ENCODE measurements at places on chromosomes 2 and 18.
A peak's percentile ranks its signal among the peaks of the same experiment; 100 is the strongest.

DNA sequence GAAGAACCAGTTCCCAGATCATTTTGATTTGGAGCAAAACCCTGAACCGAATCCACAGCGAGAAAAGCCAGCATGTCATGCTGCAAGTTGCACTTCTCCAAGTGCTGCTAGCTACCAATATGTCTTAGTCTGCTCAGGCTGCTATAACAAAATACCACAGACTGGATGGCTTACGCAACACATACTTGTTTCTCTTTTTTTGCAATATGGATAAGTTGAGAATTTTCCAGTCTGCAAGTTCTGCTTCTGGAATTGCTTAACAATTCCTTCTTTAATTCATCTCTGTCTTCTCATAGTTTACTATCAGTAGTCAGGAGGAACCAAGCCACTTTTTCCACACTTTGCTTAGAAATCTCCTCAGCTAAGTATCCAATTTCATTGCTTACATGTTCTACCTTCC, 105.9 kb upstream of the RBBP8 start:
- DNase-seq, result no peak

- DNase-seq, result no peak
Measured at GRCh38 chr2:157971702-157972101, 95.6 kb upstream of the ACVR1 start.

GRCh38 chr2:71500426-71501079, 47.2 kb downstream of the DYSF start:
- no peak for DNase-seq

- no peak for DNase-seq
Measured at GRCh38 chr2:191025135-191025534, 11.2 kb upstream of the STAT1 start.

DNA sequence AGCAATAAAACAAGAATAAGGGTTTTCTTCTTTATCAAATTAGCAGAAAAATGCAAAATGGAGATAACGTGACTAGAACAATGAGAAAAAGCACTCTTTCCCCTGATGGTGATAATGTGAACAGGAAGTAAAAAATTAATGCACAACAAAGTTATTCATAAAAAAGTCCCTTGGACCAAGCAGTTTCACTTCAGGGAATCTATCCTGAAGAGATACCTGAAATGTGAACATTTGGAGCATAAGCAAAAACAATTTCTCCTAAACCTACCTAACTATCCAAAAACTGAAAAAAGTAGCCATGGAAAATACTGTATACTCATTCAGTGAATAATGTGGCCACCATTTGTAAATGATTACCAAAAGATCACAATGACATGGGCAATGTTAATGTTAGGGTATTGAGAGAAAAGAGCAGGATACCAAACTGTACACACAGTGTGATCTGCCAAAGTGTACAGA, 48.7 kb downstream of the TRIP12 start:
- DNase-seq, result no peak

GRCh38 chr18:73660931-73661856, 486.4 kb downstream of the FBXO15 start:
- DNase-seq, result no peak

DNA sequence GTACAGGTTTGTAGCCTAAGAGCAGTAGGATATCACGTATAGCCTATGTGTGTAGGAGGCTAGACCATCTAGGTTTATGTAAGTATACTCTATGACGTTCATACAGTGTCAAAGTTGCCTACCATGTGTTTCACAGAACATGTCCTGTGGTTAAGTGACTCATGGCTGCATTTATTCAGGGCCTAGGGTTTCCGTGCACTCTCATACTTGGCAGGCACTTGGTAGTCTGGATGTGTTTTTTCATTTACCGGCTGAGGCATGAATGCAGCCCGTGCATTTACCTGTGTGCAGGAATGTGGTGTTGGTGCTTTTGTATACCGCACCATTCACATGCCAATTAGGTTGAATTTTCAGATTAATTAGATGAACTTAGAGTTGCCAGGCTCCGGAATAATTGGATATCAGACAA, 43.4 kb downstream of the MYL12B start:
- DNase-seq, result no peak

DNA sequence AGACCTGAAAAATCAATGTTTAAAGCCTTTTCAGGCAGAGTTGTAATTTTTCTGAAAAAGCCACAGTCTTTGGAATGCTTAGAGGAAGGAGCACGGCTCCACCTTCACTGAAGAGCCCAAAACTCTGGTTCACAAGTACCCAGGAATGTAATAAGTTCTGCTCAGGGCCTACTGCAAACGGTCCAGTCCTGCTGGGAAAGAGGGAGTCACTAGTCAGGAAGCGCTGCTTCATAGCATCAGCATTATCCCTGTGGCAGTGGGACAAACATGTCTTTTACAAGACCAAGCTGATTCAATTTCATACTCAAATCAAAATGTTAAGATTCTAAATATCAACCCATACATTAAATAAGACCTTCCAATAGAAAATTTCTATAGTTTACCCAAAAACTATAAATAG, 152.9 kb upstream of the PGAP1 start:
- no peak for DNase-seq

- no peak for DNase-seq
Measured at GRCh38 chr2:44933434-44933951, 8.0 kb upstream of the SIX3 start.

DNA sequence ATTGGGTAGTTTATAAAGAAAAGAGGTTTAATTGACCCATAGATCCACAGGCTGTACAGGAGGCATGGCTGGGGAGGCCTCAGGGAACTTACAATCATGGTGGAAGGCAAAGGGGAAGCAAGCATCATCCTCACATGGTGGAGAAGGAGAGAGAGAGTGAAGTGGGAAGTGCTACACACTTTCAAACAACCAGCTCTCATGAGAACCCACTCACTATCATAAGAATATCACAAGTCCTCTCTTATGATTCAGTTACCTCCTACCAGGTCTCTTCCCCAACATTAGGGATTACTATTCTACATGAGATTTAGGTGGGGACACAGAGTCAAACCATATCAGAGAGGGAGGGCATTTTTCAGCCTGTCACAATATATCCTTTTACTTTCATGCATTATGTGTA, 22.7 kb upstream of the DOCK10 start:
- DNase-seq, result no peak

GRCh38 chr2:235986361-235986760, 181.8 kb downstream of the GBX2 start:
- DNase-seq, result no peak

DNA sequence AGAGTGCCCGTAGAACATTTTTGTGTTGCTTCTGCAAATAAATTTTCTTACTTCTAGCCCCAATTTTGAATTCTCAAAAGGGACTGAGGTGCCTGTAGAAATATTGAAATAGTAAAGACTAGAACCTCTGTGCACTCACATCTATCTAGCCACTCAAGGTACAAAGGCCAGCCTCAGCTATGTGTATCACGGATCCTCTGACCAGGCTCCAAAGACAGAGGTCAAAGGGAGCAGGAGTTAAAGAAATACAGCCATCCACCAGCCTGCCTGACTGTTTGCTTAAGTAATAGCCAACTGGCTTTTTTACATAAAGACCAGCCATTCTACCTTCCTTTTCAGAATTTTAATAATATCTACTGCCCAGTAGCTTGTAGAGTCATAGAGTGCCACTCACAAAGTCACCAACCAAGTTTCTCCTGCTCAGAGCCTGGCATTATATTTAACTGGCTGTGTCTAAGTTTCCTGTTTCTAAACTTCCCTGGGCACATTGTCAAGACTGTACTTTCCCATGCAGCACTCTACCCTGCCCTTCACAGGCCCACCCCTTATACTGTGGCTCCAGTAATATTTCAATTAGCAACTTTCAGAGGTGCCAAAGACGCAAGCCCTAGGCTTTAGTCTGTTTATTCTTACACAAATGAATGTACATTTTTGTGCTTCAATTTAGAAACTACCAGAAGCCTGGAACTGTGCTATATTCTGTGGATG, 338.3 kb upstream of the NT5C1B start:
- no peak for DNase-seq

DNA sequence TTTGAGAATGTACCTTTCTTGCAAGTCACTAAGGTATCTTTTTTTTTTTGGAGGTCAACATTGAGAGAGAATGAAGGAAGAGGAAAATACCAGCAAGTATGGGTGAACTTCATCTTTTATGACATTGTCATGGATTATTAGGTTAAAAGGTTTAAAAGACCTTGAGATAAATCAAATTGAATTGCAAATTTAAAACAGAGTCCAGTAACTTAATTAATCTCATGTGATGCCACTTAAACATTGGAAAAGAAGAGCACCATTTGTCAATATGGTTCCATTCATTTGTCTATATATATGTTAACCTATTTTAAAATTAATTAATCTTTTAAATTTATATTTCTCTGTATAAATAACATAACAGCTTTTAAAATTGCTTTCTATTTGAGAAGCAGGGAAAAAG, 83.8 kb downstream of the PPP1R1C start:
- DNase-seq, result no peak

GRCh38 chr18:59705145-59705544, 7.9 kb upstream of the CCBE1 start:
- no peak for DNase-seq

DNA sequence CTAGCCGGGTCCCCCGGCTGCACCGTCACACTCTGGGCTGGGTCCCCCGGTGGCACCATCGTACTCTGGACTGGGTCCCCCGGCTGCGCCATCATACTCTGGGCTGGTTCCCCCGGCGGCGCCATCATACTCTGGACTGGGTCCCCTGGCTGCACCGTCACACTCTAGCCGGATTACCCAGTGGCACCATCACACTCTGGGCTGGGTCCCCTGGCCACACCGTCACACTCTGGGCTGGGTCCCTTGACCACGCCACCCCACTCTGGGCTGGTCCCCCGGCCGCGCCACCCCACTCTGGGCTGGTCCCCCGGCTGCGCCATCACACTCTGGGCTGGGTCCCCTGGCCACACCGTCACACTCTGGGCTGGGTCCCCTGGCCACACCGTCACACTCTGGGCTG, 653.8 kb upstream of the ID2 start:
- DNase-seq, result no peak

- no peak for DNase-seq
Measured at GRCh38 chr2:177543007-177543760, 150.6 kb downstream of the AGPS start.

GRCh38 chr2:63903003-63903402, 61.3 kb downstream of the UGP2 start:
- no peak for DNase-seq

GRCh38 chr18:46916551-46917107, 678 bp downstream of the PIAS2 start:
- DNase-seq, result peak; percentile 20

- DNase-seq, result no peak
Measured at GRCh38 chr2:83368916-83369315, 1090.2 kb downstream of the SUCLG1 start.

- DNase-seq, result no peak
Measured at GRCh38 chr2:11720752-11721151, 25.7 kb upstream of the LPIN1 start.

- DNase-seq, result no peak
Measured at GRCh38 chr2:200525066-200525465, 941 bp upstream of the SGO2 start.

DNA sequence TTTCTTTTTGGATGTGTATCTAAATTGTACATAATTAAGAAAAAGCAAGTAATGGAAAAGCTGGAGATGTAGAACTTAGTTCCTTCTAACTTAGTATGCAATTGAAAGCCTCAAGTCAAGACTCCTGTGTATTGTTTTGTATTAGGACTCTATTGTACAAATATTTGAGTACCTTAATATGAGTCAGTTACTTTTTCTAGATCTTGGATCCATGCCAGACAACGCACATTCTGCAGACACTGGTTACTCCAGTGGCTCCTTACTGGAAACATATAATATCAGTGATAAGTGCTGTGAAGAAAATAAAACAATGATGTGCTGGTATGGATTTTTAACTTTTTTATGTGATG, 1.5 kb downstream of the SLC39A10 start:
- DNase-seq, result no peak

- DNase-seq, result no peak
Measured at GRCh38 chr2:150700666-150701580, 213.5 kb upstream of the RND3 start.

- DNase-seq, result no peak
Measured at GRCh38 chr2:176852667-176853066, 359.9 kb upstream of the HNRNPA3 start.

DNA sequence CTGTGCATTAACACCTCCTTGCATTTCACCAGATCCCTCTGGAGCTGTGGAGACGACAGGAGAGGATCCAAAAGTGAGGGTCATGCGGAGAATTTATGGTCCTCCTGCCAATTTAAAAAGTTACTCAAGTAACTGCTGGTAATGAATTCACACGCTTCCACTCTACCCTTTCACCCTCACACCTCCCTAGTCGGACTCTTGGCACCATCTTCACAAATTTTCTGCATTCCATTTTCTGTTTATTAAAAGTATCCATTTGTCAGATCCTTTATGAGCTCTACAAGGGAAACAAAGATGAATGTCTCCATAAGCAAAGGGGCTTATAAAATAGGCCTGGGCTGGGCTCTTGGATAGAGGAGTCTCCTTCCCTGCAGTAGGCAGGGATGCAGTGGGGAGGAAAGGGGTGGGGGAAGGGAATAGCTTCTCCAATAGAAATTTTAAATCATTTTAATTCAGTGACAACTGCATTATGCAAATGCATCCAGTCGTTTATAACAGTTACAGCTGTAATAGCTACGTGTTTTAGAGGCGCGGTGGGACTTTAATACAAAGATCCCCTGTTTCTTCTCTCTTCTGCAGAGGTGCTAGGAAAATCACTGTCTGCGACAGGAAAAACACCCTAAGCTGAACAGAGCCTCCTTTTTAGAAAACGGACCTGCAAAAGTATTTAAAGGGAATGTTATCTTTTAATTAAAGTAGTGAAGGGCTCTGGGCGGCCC, 132.2 kb downstream of the EPHA4 start:
- no peak for DNase-seq

- DNase-seq, result no peak
Measured at GRCh38 chr2:15145046-15145817, 415.9 kb downstream of the NBAS start.
